ENCODE measurements at places on chromosomes 7 and 10.

- no peak for DNase-seq
These were observed 672.0 kb upstream of the NRP1 start for GRCh38 chr10:34006471-34006870.

DNA sequence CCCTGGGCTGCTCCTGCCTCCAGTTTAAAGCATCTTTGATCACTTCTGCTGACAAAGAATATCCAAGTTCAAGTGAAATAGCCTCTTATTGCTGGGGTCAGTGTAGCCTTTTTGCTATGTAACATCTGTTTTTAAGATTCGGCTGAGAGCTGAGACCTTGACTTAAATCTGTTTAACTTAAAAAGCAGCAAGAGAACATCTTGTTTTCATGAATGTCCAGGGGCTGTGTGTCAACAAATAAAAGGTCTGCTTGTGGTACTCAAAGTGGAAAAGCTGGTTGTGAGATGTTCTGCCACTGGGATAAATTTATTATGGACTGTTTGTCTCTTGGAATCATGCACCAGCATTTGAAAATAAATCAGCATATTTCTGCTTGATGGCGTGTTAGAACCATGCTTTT lies 73.2 kb downstream of the CALD1 start:
- DNase-seq: no peak

- DNase-seq: no peak
These were observed 22.5 kb downstream of the SYPL1 start for GRCh38 chr7:106089647-106090046.

GRCh38 chr7:93092757-93093370 lies 24.9 kb downstream of the SAMD9 start:
- no peak for DNase-seq

GRCh38 chr7:126803060-126803665 lies 449.6 kb downstream of the GRM8 start:
- no peak for DNase-seq

GRCh38 chr10:43060291-43060690 lies 16.6 kb upstream of the RET start:
- DNase-seq: no peak

All from omental fat pad (tissue), 4 donors.